Stimulated activated CD8-positive, alpha-beta memory T cell treated with anti-CD3 and anti-CD28 coated beads, Interleukin-4, amount 100 ng/mL, for 48 hours (primary cell): ENCODE measurements at places on chromosomes 5 and 9.

DNA sequence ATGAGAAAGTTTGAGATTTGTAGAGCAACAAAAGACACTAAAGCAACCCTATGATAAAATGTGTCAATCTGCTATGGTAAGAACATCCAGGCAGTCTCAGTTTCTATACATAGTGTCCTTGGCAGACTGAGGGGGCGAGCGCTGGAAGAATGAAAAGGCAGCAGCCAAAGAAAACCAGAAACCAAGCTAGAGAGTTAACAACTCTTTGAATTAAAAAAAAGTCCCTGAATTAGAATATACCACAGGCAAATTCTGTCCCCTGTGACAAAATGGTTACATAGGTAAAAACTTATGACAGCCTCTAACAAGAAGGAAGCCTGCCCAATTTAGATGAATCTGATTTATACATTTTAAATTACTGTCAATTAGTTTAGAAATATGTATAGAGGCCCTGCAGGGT is 106.7 kb downstream of the OXCT1 start:
- no peak for DNase-seq

- DNase-seq, result no peak
These were observed 137.4 kb downstream of the MED27 start for GRCh38 chr9:131942146-131942720.

GRCh38 chr5:43412644-43413043 is 453 bp upstream of the CCL28 start:
- no peak for DNase-seq

DNA sequence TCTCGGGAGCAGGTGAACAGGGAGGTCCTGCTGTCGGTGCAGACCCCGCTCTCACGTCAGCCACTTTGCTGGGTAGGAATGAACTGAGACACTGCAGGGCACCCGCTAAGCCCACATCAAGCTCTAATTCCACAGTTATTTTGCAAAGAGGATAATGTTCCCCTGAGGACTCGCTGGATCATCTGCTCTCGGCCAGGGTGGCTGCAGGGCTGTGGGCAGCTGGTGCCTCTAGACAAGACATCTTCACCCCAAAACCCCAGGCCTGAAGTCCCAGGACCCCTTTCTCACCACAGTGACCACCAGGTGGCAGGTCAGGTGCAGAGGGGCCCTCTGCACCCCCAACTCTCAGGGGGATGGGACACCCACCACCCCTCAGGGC is 135.1 kb upstream of the PPP1R26 start:
- DNase-seq, result no peak

- DNase-seq, result no peak
These were observed 142.0 kb downstream of the NSG2 start for GRCh38 chr5:174187481-174187880.

DNA sequence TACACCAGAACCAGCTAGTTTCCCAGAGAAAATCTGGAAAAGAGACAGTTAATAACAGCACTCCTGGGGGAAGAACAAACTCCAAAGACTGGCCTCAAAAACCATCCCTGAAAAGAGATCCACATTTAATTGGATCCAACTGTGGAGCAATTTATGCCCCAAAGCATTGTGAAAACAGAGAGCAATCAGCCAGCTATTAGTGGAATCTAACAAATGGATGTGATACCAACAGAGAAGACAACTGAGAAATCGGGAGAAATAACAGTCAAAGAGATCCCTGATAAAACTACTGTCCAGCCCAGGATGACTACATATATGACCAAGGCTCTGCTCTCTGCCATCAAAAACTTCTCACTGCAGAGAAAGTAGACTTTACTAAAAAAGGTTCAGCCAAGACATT is 40.5 kb upstream of the TRIO start:
- DNase-seq, result no peak

- DNase-seq, result no peak
These were observed 80.0 kb upstream of the JAK2 start for GRCh38 chr9:4905135-4905490.

- DNase-seq, result no peak
These were observed 118.8 kb upstream of the RPS23 start for GRCh38 chr5:82396871-82397514.

DNA sequence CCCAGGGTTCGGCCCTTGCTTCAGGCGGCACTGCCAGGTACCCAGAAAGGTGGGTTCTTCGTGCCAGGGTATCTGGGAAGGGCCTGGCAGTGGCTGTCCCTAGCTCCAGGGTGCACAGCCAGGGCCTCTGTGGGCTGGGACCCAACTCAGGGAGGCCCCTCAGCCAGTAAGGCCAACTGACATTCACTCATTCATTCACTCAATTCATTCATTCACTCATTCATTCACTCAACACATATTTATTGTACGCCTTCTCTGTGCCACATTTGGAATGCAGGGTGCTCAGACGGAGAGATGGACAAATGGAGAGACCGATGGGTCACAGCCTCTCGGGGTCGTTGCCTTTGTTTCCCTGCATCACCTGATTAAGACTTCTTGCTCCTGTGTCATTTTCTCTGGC is 154.9 kb downstream of the GAPVD1 start:
- DNase-seq, result no peak

- DNase-seq, result no peak
These were observed 981.9 kb upstream of the DMAC1 start for GRCh38 chr9:8781458-8781857.

- no peak for DNase-seq
These were observed 58.0 kb upstream of the PTPN3 start for GRCh38 chr9:109556061-109556460.

- DNase-seq, result no peak
These were observed 217.9 kb downstream of the EPB41L4A start for GRCh38 chr5:112201141-112201540.

GRCh38 chr9:32716425-32716824 is 66.9 kb upstream of the TMEM215 start:
- no peak for DNase-seq

DNA sequence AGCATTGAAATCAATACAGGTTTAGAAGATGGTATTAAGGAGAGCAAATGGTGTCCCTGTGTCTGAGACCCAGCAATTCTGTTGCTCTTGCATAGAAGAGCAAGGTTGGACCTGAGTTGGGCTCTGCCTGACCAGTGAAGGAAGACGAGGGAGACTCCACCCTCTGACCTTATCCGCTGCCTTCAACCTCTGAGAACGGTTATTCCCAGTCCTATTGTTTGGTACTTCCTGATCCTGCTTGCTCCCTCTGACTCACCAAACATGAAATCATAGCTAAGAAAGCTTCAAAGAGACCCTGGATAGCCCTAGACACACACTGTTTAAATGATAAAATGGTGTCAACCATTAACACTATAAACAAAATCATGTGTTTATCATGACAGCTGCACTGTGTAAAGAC is 218.5 kb downstream of the PLK2 start:
- no peak for DNase-seq

GRCh38 chr5:149766460-149767280 is 36.6 kb downstream of the PPARGC1B start:
- DNase-seq, result no peak

DNA sequence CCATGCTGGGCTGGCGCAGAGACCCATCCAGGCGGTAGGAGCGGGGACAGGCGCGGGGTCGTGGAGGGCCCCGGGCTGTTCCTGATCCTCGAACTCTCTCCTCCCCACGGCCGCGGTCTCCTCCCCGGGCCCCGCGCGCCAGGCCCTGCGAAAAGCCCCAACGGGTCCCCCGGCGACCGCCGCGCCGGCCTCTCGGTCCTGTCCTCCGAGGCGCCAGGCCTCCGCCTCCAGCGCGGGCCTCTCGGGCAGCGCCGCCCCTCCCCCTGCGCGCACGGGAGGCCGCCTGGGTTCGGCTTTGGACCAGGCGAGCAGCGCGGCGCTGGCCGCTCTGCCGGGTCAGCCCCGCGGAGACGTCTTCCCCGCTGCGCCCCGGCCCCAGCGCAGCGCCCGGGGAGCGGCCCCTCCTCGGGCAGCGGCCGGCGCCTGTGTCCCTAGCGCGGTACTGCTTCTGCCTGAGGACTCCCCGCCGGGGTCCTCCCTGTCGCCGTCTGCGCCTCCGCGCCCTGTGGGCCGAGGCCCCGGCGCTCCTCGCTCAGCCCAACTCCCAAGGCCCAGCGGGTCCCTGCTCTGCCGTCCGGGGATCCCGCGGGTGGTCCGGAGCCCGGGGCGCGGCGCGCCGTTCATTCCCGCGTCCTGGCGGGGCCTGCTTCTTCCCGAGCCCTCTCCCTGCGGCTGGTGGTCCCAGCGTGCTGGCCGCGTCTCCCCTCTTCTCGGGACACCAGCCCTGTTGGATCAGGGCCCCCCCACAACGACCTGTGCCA is 13.4 kb downstream of the COL23A1 start:
- DNase-seq, result no peak

- no peak for DNase-seq
These were observed 35.5 kb downstream of the MED10 start for GRCh38 chr5:6342689-6343315.
